ENCODE measurements at places on chromosomes 11 and 22.

DNA sequence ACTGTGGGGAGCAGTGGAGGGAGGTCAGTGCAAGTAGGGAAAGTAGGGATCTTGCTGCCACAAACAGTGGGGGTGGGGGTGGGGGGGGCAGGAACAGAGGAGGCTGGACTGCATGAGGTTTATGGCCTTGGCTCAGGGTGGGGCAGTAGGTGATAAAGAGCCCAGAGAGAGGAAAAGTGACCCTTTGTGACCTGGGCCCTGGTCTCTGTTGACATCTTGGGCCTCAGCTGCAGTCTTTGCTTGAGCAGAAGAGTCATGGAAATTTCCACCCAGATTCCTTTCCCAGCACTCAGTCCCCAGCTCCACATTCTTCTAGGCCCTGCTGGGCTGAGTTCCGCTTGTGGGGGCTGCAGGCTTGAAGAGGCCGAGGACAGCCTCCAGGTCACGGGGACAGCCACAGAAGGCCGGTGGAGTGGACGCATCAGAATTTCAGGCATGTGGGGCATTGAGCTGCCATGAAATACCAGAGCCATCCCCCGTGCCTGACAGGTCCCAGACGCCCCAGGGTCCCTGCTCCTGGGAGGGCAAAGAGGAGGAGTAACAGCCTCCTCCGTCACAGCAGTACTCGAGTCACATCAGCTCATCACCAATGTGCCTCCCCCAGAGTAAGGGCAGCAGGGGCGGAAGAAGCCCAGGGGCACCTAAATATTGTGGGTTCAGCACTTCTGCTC is 9.7 kb upstream of the MALAT1 start:
- DNase-seq = peak; percentile 98

DNA sequence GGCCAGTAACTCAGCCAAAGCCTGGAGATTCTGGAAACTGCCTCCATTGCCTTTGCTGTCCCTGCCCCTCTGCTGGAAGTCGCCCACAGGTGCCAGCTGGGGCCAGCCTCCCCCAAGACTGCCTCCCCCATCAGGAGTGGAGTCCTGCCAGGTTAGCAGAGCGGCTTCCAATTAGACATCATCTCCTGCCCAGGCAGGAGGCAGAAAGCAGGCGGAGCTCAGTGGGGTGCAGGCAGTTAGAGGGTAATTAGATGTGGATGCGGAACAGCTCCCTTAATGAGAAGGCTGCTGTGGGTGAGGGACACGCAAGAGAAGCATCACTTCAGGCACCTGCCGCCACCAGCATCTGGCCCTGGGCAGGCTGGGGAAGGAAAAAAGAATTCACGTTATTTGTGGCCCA is 90.9 kb upstream of the TP53I11 start:
- DNase-seq = peak; percentile 32

DNA sequence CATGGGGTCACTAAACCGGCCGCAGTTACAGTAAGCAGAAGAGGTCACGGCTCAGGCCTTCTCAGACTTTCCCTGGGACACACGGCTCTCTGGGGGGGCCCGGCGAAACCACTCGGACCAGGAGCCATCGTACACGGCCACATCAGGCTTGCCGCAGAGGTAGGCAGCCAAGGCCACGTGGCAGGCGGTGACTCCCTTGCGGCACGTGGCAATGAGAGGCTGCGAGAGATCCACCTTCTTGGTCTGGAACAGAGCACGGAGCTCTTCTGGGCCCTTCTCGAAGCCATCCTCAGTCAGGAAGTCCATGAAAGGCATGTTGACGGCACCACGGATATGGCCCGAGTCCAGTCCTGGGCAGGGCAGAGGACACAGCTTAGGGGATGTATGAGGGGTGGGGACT is 8.3 kb downstream of the TST start:
- no peak for DNase-seq

GRCh38 chr11:103491777-103492176 is 382.6 kb downstream of the DYNC2H1 start:
- DNase-seq = peak; percentile 82

GRCh38 chr22:42732081-42732480 is 11.4 kb upstream of the A4GALT start:
- no peak for DNase-seq

DNA sequence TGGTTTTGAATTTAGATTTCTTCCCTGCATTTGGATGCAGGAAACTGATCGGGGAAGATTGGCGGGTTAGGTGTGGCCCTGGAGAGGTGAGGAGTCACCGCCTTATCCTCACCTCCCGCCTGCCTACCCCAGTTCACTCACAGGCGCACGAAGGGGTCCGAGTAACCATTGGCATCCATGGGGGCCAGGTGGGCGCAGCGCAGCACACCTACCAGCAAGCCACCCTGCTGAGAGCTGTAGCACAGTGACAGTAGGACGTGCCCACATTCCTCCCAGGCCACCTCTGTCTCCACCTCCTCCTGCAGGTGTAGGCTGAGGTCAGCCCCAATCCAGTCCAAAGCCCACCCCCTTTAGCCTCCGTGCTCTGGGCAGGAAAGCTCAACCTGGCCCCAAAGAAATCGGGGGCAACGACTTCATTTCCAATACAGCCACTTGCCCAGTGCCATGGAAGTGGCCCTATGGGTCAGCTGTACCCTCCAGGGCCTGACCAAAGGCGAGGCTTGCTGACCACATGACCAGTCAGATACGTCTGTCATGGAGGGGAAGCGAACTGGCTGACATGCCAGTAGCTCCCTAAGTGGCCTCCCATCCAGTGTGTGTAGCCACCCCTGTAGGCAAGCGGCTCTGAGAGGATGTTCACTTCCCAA is 6.7 kb downstream of the NDUFV1 start:
- DNase-seq = no peak

GRCh38 chr11:83033972-83034672 is 37.6 kb downstream of the RAB30 start:
- DNase-seq = peak; percentile 25

GRCh38 chr11:20351136-20351535 is 12.4 kb upstream of the HTATIP2 start:
- no peak for DNase-seq

- DNase-seq = no peak
These were observed 80.8 kb downstream of the GRK3 start for GRCh38 chr22:25645266-25645665.

DNA sequence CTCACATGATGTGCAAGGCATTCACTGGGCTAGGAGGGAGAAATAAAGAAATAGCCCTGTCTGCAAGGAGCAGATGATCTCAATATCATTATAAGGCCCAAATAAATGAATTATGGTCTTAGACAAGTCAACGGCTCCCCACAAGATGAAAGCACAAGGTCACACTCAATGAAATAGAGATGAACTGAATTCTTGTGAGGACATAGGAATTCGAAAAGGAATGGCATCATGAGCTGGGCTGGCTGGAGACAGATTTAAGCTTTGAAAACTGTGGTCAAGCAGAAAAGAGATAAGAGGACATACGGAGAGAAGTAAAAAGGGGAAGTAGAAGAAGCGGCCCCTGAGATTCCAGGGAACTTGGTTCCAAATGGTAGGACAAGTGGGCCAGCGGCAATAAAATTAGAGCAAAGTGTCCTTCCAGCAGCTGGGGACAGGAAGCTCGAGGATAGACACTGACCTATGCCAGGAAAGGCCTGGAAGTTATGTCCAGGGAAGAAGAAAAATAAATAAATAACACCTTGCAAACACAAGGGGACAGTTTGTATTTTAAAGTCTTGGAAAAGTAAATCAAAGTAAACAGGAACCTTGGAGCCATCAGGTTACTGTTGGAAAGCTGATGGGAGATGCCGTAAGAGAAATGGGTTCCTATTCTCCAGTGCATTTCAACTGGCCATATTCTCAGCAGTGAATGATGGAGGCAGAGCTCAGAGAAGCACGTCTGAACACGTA is 37.8 kb downstream of the GALNT18 start:
- no peak for DNase-seq

DNA sequence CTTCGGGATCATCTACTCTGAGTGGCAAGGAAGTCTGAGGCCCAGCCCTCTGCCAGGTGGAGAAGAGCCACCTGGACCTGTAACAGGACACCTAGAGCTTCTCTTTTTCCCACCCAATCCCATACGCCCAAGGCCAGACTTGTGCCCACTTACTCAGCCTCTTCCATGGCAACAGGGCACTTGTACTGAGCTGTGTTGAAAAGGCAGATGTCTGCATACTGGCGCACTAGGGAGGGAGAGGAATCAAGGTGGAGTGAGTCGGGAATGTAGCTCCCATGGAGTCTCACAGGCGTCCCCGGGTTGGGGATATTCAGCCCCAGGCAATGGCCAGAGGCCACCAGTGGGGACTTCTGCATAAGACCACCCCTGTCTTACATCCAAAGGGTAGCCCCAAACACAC is 36.1 kb downstream of the TPBGL start:
- no peak for DNase-seq

GRCh38 chr22:45648301-45649117 is 23.1 kb upstream of the ATXN10 start:
- DNase-seq = no peak

DNA sequence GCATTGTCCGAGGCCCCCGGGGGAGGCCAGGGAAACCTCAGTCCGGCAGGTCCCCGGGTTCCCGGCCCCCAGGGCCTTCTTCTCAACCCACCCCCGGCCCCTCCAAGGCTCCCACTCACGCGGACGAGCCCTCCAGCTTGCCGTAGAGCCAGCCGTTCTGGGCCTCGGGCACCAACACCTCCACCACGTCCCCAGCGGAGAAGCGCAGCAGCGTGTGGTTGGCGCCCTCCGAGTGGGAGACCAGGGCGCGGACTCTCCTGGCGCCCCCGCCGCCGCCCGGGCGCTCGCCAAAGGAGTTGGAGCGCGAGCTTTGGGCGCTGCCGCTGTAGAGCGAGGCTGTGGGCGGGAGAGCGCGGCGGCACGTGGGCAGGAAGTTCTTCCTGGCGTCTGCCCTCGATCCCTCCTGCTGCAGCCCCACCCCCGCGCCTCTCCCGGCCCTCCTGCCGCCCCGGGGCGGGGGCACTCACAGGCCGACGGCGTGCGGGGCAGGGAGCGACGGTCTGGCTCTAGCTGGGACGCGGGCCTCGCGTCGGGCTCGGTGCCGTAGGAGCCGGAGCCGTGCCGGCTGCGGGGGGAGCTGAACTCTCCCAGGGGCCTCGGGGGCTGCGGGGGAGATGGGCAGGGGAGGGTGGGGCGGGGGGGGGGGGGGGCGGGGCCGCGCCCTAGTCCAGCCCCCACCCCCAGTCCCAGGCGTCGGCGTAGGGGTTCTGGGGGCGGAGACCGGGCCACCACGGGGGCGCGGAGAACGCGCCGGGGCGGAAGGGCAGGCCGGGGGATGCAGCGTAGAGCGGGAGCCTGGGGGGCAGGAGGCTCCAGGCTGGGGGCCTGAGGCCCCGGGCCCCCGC is 4.9 kb upstream of the SLC16A8 start:
- DNase-seq = peak; percentile 37

- no peak for DNase-seq
These were observed 669.4 kb downstream of the OPCML start for GRCh38 chr11:132862933-132863332.

- no peak for DNase-seq
These were observed 2.1 kb downstream of the SSTR3 start for GRCh38 chr22:37210041-37210803.

- DNase-seq = peak; percentile 67
These were observed 6.0 kb upstream of the CARD10 start for GRCh38 chr22:37525073-37525745.

- no peak for DNase-seq
These were observed 769.1 kb upstream of the LUZP2 start for GRCh38 chr11:23727794-23728193.

DNA sequence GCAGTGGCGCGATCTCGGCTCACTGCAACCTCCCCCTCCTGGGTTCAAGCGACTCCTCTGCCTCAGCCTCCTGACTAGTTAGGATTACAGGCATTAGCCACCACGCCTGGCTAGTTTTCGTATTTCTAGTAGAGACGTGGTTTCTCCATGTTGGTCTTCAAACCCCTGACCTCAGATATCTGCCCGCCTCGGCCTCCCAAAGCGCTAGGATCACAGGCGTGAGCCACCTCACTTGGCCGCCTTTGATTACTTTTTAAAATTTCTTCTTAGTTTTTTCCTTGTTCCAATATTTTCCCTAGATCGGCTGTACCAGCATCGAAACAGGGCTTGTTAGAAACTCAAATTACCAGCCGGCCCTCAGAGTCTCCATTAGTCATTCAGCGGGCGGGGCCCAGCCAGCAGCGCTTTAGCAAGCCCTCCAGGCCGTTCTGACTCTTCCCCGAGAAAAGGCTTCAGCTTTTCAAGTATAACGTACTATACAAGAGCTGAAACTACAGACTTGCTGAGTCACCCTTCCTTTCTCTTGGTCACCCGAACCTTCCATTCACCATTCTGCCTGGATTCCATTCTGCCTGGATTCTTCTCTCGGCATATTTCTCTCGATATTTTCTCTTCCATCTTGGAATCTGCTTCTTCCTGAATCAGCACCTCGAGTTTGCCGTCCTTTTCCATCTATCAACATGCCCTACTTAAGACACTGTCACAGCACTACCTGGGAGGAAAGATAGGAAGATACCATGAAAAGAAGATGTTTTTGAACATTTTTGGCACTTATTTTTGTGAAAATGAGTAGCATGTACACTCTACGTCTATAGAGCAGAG is 6.7 kb upstream of the CAPRIN1 start:
- peak; percentile 81 for DNase-seq

GRCh38 chr11:14567064-14567651 is 47.0 kb upstream of the PSMA1 start:
- no peak for DNase-seq

GRCh38 chr11:102061276-102061675 is 14.0 kb downstream of the CFAP300 start:
- DNase-seq = no peak

DNA sequence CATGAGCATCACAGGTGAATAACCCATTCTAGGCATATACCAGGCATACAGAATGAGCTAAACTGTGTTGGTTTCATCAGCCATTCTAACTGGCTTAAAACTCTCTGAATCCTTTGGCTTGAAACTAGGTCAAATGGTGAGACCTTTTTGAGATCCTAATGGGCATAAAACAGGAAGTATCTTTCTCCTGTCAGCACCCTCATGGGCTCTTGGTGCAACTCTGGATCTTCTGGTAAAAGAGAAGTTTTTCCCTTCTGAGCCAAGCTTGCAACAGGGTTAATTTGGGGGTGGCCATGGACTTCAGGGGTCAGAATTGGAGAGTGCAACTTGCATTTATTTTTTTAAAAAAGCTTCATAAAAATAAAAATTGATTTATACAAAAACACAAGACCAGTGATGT is 67.9 kb upstream of the GRAMD1B start:
- DNase-seq = no peak

DNA sequence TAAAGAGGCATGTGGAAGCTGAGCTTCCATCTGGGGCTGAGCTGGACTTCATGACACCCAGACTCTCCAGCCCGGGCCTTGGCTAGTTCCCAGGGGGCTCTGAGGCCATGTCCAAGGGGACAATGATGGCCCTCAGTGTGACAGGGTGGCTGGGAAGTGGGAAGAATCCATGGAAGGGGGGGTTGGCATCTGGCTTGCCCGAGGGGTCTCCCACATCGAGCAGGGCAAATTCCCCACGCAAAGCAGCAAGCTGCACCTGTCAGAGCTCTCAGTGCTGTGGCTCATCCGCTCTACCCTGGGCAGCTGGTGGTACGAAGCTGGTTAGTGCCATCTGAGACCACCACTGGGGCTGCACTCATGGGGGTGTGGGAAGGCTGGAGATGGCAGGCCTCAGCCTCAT is 9.4 kb upstream of the AP1B1 start:
- no peak for DNase-seq
